NCI-H2081 treated with DMSO at 0.1 percent for 48 hours (cell line): ENCODE measurements at places on chromosomes 2 and 18.

- no peak for DNase-seq
Measured at GRCh38 chr2:65177751-65178442, 48.0 kb upstream of the RAB1A start.

DNA sequence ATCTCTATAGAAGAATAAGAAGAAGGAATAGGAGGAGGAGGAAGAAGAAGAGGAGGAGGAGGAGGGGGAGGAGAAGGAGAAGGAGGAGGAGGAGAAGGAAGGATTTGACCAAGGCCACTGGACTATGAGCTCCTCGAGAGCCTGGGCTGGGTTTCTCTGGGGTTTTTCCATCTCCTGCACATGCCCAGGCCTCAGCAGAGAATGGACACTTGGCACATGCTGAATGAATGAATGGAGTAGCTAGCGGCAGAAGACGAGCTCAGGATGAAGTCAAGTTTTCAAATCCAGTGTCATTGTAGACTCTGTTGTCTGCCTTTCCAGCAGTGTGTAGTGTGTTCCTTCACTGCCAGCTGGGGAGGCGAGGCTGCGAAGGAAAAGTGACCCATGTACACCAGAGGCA is 2.2 kb downstream of the MYO7B start:
- DNase-seq: no peak

GRCh38 chr2:99707592-99707991 is 217.8 kb upstream of the REV1 start:
- DNase-seq: no peak

GRCh38 chr2:223633656-223634055 is 31.5 kb upstream of the SCG2 start:
- DNase-seq: no peak

GRCh38 chr2:24682304-24682703 is 110.9 kb downstream of the PTRHD1 start:
- DNase-seq: no peak

DNA sequence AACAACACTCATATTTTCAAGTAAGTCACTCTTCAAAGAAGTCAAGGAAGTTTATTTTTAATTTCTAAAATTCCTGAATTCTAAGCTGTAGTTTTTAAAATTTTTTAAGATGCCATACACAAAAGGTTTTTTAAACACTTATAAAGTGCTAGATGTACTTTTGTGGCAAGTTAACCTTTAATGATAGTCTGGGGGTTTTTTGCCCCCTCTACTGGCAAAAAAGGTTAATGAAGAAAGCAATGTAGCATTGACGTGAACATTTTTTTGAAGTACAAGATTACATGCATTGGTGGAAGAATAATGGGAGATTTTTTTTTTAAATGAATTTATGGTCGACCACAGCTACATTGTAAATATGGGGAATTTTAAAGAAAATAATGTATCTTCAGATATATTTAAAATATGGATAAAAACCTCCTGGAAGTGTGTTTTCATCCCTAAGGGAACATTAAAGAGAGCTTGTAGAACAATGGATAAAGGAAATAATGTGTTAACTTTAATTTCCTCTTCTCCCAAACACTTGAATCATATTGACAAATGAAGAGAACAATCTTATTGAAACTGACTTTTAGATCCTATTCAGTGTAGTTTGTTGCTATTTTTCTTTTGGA is 12.6 kb downstream of the ITPRID2 start:
- DNase-seq: no peak

DNA sequence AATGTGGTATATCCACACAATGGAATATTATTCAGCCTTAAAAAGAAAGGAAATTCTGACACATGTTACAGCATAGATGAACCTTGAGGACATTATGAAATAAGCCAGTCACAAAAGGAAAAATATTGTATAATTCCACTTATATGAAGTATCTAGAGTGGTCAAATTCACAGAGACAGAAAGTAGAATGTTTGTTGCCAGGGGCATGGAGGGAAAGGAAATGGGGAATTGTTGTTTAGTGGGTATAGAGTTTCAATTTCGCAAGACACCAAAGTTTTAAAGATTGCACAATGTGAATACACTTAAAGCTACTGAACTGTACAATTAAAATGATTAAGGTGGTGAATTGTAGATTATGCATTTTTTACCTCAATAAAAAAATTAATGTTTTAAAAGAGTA is 92.9 kb downstream of the TXNL1 start:
- DNase-seq: no peak

DNA sequence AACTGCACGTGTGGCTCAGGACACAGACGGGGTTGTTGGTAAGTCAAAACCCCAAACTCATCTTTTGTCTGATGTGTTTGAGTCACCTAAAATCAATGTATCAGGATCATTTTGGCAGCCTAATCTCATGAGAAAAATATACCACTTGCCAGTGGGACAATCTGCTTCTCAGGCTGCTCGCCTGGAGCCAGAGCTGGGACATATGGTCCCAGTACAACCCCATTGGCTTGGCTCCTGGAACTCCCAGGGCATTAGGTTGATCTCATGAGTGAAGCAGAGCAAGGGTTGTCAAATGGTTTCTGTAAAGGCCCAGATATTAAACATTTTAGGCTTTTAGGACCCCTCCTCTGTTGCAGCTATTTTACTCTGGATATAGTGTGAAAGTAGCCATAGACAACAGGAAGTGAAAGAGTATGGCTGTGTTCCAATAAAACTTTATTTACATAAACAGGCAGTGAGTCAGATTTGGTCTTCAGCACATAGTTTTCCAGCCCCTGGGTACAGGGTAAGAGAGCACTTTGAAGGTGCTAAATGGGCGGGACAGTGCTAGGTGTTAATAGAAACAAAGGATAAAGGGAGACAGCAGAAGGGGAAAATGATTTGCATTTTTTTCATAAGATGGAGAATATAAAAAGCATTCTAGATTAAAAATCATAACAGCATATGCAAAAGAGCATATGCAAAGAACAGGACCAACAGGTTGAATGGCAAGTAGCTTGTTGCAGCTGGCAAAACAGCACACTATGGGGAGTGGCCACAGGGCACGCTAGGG is 290.8 kb downstream of the KCNS3 start:
- no peak for DNase-seq

DNA sequence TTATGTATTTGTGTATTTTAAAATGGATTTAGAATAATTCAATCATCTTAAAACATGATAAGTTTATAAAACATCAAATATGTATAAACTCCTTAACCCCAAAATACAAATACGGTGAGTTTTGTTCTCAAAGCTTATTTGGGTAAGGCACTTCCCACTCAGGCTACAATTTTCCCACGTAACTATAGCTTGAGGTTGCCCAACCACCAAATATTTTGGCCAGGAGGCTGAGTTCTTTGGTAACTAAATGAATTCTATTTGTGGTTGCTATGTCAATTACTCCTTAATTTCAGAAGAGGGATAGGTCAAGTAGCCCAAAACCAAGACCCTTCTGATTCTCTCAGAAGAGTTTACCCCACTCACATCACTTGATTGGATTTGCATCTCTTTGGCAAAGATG is 70.4 kb downstream of the MYL12B start:
- DNase-seq: no peak

- DNase-seq: no peak
Measured at GRCh38 chr2:208366215-208367127, 40.1 kb upstream of the PTH2R start.

DNA sequence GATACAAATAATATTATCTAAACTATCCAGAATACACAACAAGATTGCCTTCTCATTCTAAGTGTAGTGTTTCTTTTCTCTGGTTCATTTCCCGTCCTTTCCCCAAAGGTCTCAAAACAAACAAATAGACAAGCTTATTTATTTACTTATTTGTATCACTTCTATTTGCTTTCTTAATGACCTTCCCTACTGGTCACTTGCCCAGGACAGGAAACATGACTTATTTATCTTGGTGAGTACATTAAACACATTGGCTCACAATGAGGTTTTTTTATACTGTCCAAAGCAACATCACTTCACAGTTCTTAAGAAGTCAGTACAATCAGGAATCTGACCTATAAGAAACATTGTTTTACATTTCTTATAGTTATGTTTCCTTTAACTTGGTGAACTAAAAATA is 123.3 kb upstream of the KYNU start:
- no peak for DNase-seq

- no peak for DNase-seq
Measured at GRCh38 chr2:180662941-180663471, 317.4 kb upstream of the UBE2E3 start.

GRCh38 chr2:175871331-175872004 is 130.6 kb downstream of the LNPK start:
- no peak for DNase-seq

DNA sequence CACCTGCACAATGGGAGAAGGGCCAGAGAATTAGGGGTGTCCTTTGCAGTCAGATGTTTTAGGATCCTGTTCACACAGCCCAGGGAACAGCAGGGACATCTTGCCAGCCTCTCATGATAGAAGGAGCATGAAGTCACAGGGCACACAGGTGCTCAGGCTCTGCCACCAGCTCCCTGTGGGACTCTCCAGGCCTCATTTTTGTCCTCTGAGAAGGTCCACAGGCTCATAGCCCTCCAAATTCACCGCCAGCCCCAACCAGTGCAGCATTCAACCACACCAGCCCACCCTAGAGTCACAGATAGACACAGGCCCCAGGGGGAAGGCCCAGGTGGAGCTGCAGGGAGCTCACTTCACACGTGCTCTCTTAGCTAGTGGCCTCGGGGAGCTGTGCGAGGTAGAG is 391.7 kb downstream of the TNS1 start:
- no peak for DNase-seq

DNA sequence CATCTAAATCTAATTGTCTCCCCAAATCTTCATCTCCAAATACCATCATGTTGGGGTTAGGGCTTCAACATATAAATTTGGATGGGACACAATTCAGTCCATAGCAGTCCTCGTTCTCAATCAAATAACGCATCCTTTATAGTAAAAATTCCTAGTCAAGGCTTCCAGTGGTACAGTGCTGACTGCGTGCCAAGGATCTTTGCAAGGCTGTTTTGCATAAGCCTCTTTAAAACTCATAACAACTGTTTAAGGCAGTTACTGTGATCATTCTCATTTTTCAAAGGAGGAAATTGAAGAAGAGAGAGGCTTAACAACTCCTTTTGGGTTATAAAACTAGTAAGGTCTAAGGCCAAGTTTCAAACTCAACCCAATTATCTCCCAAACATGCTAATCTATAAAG is 666.9 kb downstream of the NYAP2 start:
- DNase-seq: no peak

- no peak for DNase-seq
Measured at GRCh38 chr2:108212671-108213070, 27.1 kb upstream of the SULT1C3 start.

DNA sequence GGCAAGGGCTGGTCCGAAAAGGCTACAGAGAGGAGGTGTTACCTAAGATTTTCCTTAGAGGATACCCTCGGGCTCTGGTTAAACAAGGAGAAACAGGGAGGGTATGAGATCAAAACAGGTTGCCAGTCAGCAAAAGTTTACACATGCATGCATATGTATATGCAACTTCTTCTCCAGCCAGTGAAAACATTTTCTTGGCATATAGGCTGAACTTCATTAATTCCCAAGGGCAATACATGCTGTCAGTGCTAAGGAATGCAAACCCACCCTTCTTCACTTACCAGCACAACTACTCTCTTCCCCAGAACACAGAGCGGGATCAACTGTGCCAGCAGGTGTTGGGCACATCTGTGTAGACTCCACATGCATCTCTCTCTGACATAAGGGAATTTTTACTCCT is 176.0 kb downstream of the GFPT1 start:
- DNase-seq: no peak

GRCh38 chr2:101809698-101810097 is 112.2 kb downstream of the MAP4K4 start:
- DNase-seq: no peak

- no peak for DNase-seq
Measured at GRCh38 chr2:212484563-212485080, 54.0 kb downstream of the ERBB4 start.

DNA sequence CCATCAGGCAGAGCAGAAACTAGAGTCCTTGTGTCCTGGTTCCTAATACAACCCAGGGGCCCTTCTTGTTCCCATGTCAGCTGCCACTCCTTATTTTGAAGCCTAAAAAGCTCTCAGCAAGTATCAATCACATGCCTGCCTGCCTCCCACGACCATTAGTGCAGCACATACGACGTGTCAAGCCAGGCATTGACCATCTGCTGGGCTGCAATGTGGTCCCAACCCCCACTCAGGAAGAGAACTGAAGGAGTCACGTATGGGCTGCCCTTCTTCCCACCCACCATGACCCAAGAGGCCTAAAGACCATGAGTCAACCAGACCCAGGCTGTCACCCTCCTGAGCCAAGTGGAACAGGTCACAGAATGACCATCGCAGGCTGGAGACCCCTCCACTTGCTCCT is 98.8 kb downstream of the KLHL29 start:
- DNase-seq: no peak

DNA sequence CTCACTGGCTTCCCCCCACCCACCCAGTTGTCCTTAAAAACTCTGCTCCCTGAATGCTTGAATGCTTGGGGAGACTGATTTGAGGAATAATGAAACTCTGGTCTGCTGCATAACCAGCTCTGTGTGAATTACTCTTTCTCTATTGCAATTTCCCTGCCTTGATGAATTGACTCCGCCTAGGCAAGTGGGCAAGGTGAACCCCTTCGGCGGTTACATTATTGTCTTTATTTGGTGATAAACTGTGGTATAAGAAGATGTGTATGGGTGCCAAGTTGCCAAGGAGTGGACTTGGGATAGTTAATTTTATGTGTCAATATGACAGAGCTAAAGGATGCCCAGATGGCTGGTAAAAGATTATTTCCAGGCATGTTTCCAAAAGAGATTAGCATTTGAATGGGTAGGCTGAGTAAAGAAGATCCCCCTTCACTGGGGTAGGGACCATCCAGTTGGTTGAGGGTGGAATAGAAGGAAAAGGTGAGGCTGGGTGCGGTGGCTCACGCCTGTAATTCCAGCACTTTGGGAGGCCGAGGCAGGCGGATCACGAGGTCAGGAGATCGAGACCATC is 98.5 kb upstream of the HAAO start:
- DNase-seq: no peak

GRCh38 chr2:8653485-8653884 is 28.4 kb upstream of the ID2 start:
- DNase-seq: no peak

- DNase-seq: no peak
Measured at GRCh38 chr2:141311430-141311829, 819.4 kb downstream of the LRP1B start.

GRCh38 chr18:376311-376710 is 108.5 kb upstream of the THOC1 start:
- no peak for DNase-seq

- DNase-seq: no peak
Measured at GRCh38 chr2:144948205-144948855, 428.4 kb upstream of the ZEB2 start.

DNA sequence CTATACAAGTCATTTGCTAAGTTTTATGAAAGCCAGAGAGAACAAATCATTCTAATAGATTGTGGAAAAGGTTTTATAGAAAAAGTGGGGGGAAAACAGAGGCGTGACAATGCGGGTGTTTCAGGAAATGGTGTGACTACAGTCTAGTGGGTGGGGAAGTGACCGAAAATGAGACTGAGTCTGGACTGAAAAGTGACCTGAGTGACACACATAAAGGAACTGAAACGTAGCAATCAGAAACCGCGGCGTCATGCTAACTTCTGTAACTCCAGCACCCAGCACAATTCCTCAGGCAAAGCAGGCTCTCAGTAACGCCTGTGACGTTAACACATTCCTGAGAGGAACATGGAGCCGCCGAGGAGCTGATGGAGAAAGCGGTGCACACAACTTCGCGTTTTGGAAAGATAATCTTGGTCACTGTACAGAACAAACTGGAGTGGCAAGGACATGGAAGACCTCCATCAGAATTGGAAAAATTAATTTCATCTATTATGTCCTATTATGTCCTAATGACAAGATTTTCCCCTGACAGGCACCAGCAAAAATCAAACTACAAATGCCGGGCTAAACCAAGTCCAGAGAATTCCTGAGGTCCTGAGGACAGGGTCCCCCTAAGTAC is 1.4 kb upstream of the CD226 start:
- DNase-seq: no peak
